ENCODE measurements at places on chromosomes 2 and 18.

GRCh38 chr2:23614701-23615100 is 229.7 kb downstream of the KLHL29 start:
- no peak for DNase-seq

DNA sequence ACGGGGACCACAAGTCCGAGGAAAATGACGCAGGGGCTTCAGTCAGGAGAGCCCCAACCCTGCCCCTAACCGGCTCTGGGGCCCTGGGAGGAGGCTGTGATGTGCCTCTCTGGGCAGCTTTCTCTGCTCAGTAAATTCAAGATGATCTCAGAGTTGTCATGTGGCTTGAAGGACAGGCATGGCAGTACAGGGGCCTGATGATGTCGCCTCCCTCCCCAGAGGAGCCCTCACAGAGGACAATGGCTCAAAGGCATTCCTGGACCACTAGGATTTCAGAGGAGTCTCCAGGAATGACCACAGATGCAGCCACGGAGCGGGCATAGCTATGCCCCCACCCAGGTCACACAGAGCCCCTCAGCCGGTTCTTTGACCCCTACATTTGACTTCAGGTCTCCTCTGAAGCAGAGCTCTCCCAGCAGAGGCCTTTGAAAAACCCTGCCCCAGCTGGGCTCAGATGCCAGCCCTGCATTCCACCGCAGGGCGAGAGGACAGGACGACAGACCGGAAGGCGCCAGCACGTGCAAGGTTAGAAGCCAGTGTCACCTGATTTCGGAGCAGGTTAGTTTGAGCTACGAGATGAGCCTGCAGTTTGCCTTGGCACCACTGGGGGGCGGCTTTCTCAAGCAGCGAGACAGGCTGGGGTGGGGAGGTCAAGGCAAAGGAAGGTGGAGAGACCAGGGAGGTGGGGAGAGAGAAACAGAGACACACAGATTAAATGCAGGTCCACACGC is 39.2 kb downstream of the BIN1 start:
- no peak for DNase-seq

- no peak for DNase-seq
Measured at GRCh38 chr2:119704670-119705120, 25.7 kb downstream of the TMEM177 start.

- no peak for DNase-seq
Measured at GRCh38 chr2:217398860-217399259, 539.0 kb upstream of the TNP1 start.

- no peak for DNase-seq
Measured at GRCh38 chr2:75310876-75311275, 111.6 kb upstream of the TACR1 start.

DNA sequence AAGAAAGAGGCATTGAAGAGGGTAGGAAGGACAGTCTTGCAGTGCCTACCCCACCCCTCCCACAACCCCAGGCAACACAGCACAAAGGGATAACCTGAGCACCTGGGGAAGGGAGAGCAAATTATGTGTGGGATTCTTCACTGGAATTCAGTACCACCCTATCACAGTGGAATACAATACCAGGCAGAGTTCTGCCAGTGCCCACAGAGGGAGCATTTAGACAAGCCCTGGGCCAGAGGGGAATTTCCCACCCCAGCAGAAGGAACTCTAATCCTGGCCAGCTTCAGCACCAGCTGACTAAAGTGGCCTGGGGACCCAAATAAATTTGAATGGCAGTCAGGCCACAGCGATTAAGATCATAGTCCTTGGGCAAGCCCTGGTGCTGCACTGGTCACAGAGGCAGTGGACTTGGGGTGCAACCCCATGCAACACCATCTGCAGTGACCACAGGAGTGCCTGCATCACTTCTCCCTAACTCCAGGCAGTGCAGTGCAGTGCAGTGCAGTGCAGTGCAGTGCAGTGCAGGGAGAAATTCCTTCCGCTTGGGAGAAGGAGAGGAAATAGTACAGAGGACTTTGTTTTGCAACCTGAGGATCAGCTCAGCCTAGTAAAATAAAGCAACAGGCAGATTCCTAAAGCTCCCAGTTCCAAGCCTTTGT is 147.8 kb upstream of the SRD5A2 start:
- DNase-seq, result no peak

DNA sequence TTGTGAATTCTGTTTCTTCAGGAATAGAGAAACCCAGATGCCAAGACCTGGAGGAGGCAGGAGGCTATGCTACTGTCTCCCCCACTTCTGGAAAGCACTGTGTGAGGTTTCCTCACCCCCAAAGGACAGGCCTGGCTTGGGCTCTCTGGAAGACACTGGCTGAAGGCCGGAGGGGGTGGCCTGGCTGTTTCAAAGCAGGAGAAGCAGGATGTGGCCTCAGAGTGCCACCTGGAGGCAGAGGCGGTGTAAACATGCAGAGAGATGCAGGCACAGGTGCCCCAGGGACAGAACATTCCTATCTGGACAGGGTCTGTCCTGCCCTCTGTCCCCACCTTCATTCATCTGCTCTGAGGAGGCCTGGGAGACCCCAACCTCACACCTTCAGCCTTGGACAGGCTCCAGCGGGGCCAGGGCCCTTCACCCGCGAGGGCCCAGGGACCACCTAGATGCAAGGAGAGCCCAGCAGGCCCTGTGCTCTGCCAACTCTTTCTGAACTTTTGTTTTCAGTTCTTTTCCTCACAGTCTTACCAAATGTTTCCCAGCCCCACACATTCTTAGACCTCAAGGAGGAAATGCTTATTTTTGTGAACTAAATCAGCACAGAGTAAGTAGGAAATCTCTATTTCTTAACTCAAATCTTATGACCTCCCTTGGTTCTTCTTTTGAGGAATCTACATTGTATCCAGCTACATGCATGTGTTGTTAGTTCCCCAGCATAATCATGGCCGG is 79.2 kb downstream of the LONRF2 start:
- no peak for DNase-seq

DNA sequence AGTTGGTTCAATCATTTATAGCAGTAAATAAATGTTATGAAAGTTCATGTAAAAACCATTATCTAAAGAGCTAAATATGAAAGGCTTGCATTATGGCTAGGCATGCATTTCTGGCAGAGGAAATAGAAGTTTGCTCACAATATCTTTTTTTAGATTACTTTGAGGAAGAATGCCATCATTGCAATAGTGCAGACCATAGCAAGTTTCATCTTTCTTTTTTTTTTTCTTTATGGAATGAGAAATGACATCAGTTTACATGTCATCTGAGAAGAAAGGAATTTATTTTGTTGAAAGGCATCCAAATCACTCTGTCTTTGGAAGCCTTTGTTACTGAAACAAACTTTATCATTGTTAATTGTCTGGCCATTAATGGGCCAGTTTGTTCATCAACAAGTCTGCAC is 74.5 kb upstream of the NCKAP5 start:
- no peak for DNase-seq

DNA sequence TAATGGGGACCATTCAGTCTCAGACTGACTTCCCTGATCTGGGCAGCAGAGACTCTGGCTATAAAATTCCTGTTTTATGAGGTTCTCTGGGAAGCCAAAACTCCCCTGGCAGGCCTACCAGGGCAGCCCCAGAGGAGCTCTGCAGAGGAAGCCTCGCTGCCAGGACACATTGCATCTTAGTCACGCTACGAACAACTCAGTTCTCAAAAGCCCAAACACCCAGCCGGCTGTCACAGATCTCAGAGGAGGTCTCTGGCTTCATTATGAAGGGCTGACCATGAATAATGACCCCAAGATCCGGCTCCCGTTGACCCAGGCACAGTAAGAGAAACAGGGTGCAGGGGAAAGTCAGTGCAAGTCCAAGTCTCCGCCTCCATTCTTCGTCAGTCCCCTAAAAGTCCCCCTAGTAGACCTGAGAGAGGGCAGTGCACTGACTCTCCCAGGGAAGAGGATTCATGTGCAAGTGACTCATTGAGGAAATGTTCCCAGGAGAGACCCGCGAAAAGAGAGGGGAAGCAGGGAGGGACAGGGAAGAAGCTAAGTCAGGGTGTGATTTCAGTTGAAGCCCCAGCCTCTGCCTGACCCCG is 212.3 kb downstream of the CYP26B1 start:
- peak; percentile 35 for DNase-seq

- DNase-seq, result no peak
Measured at GRCh38 chr2:46862514-46862913, 53.1 kb downstream of the MCFD2 start.

- DNase-seq, result no peak
Measured at GRCh38 chr2:174787487-174788205, 23.4 kb upstream of the CHRNA1 start.

- DNase-seq, result no peak
Measured at GRCh38 chr2:176189681-176190641, 1.5 kb downstream of the HOXD1 start.

DNA sequence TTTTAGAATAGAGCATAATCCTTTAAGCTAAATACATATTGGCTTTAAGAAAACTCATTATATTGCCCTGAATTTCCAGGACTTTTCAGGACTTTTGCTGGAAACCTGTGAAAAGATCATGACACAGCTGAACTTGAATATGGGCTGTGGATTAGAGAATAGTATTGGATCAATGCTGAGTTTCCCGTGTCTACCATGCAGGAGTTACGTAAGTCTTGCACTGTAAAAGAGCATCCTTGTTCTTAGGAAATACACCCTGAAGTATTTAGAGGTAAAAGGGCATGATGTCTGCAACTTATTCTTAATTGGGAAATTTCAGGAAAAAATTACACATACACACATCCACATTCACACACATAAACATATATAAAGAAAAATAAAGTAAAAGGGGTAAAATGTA is 82.1 kb downstream of the ZFP36L2 start:
- DNase-seq, result no peak

- DNase-seq, result no peak
Measured at GRCh38 chr2:143205106-143205764, 76.0 kb downstream of the ARHGAP15 start.

- no peak for DNase-seq
Measured at GRCh38 chr2:127187081-127187775, 32.9 kb downstream of the CYP27C1 start.

- DNase-seq, result no peak
Measured at GRCh38 chr2:105857076-105857740, 112.5 kb downstream of the NCK2 start.

- DNase-seq, result no peak
Measured at GRCh38 chr2:105104208-105104731, 66.4 kb downstream of the MRPS9 start.

DNA sequence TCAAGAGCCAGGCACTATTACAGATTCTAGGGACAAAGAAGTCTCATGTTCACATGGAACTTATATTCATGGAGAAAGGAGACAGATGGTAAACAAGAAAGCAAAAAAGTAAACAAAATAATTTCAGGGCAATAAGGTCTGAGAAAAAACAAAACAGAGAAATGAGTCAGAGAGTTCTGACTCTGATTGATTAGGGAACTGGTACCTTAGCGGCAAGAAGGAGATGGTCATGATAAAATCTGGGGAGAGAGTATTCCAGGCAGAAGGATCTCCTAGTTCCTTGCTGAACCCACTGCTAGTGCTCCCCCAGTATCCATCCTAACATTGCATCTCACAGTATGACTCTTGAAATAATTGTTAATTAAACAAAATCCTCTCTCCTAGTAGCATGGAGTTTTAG is 161.8 kb upstream of the KLF7 start:
- no peak for DNase-seq

DNA sequence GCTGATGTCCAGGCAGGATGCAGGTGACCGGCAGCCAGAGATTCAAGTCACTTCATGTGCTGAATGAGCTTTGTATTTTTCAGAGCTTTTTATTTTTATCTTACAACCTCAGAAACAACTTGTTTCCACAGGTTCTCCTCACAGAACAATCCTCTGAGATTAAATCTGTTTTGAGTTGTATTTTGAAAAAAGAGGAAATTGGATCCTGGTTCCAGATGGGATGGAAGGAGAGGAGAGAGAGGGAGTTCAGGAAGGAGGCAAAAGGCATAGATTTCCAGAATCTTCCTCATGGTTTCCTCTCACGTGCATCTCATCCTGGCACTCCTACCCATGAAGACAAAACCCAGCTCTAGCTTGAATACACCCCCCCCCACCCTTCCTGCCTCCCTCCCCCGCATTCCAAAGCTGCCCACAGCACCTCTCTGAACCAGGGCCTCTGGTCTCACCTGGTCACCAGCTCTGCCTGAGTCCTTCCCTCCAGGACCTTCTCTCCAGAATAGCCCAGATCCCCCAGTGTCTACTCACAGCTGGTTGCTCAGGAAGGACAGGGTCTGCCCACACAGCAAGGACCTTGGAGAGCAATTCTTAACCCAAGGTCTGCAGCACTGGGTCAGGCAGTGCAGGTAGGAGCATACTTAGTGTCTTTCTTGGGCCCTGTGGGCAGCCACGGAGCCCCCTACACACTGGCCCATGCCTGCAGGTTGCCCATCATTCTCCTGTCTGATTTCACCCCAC is 104.7 kb downstream of the ZFP36L2 start:
- no peak for DNase-seq

GRCh38 chr2:180208841-180209240 is 201.7 kb upstream of the CWC22 start:
- DNase-seq, result no peak

- DNase-seq, result no peak
Measured at GRCh38 chr2:188734691-188735090, 239.5 kb upstream of the COL3A1 start.

DNA sequence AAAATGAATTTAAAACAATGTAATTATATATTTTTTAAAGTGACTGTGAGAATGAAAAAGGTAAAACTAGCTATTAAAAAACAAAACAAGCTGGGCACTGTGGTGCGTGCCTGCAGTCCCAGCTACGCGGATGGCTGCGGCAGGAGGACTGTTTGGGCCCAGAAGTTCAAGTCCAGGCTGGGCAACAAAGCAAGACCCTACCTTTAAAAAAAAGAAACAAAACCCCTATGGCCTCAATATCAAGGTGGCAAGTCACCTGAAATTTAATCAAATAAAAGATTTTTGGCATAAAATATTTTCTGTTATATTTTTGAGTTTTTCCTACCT is 46.9 kb upstream of the STRN start:
- no peak for DNase-seq

DNA sequence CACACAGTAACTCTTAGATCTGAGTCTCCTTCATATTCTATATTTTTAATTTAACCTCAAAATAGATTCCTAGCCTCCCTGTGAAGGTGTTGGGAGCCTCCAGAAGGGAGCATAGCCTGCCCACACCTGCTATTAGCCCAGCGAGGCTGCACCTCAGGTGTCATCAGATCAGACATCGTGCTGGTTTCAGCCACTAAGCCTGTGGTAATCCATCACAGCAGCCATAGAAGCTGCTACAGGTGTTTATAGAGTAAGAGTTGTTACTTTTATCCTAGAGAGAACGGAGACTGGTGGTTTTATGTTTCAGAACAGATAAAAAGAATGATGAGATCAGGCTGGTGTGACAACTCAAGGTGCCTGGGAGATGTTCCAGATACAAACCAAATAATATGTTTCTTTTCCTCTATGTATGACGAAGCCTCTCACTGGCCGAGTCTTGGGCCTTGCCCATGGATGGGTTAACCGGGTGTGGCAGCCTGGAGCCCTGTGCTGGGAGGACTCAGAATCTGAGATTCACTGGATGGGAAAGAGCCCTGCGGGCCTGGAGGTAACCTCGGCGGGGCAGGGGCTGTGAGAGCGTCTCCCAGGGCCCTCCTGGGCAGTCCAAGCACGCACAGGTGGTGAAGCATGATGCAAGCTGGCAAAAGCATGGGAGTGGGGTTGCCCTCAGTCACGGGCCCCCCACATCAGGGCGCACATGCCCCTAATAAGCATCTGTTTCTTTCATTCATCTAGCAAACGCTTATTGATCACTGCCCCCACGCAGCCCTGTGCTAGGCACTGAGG is 73.7 kb downstream of the MRPS9 start:
- DNase-seq, result no peak

GRCh38 chr2:218734190-218734975 is 23.7 kb downstream of the TTLL4 start:
- DNase-seq, result no peak

GRCh38 chr2:15222856-15223255 is 338.3 kb downstream of the NBAS start:
- DNase-seq, result no peak

GRCh38 chr2:210169516-210170195 is 1.6 kb downstream of the KANSL1L start:
- no peak for DNase-seq

All from thoracic aorta (tissue), 2 donors.